NCI-H2029 (cell line): ENCODE measurements at places on chromosomes 2 and 18.

DNA sequence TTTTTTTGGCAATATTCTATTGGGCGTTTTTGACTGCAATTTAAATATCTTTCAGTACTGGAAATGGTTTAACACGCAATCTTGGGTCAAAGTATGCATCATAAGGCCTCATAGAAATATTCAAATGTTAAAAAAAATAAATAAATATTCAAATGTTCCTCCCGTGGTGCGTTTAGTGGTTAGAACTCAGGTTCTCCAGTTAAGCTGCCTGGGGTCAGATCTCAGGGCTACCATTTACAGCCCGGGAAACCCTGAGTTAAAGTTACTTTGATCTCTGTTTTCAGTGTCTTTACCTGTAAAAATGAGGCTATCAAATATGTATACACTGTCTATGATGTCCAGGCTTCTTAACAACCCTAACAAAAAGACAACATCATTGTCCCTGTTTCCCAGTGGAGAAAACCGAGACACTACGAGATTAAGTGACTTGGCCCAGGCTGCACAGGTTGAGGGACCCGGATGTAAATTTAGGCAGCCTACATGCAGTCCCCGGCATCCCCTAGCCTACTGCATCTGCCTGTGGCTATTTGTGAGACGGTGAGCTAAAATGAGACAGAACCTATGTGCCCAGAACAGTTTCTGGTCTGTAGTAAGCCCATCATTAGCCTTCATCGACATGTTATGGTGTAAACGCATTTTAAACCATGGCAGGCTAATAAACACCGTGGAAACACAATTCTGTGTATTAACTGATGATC, 1.7 kb downstream of the FHL2 start:
- DNase-seq, result no peak

- no peak for DNase-seq
These were observed 40.3 kb upstream of the YPEL5 start for GRCh38 chr2:30106543-30106942.

DNA sequence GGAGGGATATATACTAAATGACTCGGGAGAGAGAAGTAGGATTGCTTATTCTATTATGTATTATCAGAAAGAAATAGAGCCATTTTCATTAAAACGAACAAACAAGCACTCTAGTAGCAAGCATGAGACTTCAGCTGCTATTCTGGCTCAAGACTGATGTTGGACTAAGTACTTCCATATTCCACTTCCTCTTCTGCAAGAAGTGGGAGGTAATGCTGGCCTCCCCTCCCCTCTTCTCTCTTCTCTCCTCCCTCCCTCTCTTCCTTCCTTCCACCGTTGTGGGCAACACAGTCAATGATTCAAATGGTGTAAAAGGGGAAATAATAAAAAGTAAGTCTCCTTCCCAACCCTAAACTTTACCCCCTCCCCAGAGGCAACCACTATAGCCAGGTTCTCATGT, 62.6 kb downstream of the EMX1 start:
- DNase-seq, result no peak

DNA sequence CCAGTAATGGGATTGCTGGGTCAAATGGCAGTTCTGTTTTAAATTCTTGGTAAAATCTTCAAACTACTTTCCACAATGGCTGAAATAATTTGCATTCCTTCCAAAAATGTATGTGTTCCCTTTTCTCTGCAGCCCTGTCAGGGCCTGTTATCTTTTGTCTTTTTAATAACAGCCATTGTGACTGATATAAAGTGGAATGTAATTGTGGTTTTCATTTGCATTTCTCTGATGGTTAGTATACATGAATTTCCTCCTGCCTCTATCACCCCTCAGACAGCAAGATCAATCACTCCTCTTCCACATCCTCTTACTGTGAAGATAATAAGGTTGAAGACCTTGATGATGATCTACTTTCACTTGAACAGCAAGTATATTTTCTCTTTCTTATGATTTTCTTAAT, 304.8 kb upstream of the FSIP2 start:
- DNase-seq, result no peak

DNA sequence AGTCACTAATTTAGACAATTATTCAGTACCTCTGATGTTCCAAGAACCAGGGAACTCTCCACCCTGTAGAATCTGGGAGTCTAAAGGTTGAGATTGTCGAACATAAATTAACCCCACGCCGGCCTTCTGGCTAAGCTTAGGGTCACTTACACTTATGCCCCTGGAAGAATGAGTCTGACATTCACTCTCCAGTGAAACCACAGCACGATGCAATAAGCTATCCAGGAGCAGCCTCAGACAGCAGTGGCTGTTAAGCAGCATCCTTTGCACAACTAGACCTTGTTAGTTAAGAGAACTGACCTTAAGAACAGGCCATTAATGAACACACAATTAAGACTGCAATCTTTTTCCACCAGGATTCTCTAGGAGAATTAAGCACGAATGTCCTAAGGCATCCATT, 25.0 kb downstream of the SH3YL1 start:
- no peak for DNase-seq

DNA sequence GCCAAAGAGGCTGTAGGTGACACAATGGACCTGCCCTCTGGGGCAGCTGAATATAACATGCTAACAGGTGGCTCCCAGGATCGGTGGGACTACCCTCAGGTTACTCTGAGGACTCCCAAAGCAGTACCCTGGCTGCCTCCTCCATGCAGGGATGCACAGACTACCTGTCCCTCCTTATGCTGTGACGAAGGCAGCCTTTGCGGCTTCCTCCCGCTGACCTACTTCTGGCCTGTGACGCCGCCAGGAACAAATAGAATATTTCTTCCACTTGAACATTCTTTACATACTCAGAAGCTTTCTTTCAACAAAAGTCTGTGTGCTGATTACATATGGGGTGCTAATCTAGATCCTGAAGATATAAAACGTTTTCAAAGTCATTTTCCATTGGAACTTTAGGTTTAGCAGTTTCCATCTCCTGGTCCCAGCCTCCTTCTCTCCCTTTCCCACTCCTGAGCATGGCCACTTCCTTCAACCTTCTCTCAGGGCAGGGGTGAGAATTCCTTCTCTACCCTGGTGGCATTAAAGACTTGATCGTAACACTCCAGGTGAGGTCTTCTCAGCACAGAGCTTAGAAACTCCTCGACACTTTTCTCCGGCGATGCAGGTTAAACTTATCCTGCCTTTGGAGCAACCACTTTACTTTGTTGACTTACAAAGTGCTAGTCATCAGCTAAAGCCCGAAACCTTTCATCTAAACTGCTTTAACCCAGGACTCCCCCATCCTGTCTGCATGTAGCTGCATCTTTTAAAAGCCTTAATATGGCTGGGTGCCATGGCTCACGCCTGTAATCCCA, 58.9 kb upstream of the STK17B start:
- DNase-seq, result no peak

DNA sequence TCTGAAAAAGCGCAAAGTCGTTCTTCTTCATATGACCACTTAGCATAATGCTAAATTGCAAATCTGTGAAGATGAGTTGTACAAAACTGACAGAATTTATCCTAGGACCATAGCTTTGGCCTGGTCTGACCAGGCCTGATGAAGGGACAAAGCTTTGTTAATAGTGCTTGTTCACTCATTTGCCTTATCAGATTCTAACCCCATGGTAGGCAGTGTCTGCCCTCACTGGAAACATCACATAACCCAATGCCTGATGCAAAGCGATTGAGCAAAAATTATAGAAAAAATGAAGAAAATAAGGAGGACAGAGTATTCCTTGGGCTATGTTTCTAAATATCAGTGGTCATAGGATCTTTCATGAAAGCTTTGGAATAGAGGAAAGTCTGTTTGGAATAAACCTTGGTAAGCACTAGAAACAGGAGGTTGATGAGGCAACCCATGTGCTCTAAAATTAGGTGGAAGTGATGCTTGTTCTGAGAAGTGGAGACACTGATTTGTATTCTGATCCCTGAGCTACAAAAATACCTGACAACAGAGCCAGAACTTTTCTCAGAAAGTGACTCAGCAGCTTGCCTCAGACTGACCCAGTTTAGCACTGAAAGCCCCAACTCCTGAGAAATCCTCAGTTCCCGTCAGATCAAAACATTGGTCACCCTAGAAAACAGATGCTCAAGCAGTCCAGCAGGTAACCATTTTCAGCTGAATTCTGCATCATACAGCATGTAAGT, 131.4 kb upstream of the MAPRE2 start:
- no peak for DNase-seq

DNA sequence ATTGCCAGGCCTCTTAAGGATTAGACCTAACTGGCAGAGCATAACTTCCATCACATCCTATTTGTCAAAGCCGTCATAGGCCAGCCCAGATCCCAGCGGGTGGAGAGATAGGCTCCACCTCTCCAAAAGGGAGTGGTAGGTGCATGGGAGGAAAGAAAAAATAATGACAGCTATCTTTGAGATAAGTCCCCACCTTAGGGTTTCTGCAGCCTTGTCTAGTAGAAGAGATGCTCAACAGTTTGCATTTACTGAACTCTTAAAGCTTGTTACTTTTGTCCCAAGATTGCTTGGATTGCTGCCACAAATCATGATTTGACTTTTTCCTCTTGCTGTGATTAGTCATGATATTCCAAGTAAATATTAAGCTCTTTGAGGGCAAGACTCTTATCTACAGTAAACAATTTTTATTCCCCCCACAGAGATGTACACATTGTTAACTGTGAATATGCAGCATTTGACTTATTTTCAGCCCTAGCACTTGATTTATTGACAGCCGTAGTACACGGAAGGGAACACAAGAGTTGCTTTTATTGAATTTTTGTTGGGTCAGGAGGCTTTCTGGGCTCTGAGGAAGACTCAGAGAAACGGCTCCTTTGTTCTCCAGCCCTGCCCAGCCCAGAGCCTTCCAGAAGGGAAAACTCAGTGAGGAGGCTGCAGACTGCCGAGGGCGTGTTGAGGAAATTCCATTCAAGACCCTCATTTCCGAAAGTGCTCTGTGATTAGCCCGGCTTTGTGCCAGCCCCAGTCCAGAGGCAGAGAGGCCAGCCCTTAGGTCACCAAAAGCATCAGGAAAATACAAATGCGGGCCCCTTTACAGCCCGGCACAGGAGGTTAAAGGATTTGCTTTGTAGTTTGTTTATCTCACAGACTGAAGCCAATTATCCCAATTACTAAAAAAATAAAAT, 75.5 kb upstream of the ZNF532 start:
- no peak for DNase-seq

- DNase-seq, result no peak
These were observed 193.4 kb upstream of the HDAC4 start for GRCh38 chr2:239594019-239594771.

DNA sequence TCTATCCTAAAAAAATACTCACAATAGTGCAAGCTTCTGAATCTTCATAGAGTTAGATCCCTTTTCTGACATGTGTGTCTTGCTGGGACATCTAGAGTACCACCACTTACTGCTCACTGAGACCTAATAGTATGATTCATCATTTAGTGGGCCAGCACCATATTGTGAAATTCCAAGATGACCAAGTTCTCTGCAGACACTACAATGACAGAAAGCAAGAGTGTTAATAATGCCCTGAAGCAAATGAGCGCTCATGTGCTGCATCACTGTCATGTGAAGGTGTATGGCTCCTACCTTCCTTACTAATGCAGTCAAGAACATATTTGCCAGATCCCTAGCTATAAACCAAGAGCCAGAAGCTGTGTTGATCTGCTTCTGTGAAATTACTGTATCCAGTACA, 606.2 kb upstream of the NXPH2 start:
- DNase-seq, result no peak

DNA sequence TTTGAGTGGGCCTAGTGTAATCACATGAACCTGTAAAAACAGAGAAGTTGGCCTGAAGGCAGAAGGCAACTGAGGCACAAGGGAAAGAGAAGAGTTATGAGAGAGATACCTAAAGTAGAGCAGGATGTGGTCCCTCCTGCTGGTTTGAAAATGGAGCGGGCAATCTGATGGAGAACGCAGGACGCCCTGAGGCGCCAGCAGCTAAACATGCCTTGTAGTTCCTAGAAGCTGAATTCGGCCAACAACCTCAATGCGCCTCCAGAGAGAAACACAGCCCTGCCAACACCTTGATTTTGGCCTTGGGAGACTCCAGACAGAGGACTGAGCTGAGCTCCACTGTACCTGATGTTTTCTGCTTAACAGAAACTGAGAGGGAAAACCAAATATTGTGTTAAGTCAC, 469.9 kb downstream of the SOCS6 start:
- no peak for DNase-seq

DNA sequence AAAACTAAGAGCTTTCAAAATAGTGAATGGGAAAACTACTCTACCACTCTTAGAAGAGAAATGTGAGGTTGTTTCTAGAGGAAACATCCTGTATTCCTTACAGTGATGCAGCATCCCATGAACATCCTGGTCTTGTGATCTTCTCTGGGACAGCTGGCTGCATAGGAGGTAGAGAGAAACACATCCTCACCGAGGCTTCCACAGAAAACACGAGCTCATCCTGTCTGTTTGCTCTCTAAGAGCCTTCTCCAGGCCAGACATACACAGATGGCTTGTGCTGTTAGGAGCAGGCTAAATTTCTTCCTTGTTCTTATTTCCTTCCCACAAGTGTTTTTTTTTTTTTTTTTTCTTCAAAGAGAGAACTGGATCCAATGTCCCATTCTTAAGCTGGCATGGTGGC, 14.7 kb upstream of the FZD7 start:
- no peak for DNase-seq

- DNase-seq, result no peak
These were observed 60.1 kb downstream of the ITGB6 start for GRCh38 chr2:160139991-160140390.

DNA sequence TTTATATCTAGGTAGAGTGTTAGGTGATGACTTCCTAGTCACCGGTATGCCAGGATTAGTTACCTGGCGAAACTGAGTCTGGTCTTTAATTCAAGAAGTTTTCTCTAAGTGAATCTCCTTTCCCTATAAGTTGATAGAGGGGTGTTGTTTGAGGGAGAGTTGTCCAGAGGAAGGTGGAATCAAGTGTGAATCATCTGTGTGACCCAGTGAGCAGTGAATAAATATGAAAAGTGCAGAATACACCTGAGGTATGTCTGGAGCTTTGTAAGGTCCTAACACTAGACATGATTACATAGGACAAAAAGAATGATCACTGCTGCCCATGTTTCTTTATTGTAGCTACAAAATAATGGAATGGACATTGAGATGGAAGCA, 11.2 kb downstream of the POU3F3 start:
- DNase-seq, result no peak

- DNase-seq, result no peak
These were observed 73.1 kb downstream of the RTN4 start for GRCh38 chr2:54977149-54977548.

DNA sequence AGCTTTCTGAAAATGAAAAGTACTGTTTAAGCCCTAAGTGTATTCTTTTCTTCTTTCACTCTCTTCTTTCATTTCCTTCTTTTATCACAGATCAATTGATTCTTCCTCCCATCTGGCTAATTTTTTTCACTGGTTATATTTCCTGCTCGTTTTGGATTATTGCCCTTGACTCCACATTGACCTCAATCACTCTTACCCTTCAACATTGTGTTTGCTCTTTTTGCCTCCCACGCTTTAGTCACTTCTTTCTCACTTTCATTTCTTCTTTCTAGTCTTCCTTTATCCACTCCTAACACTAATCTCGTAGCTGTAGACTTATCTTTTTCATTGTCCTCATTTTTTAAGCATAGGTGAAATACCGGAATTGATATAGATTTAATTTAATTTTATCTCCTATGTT, 320.3 kb upstream of the VRK2 start:
- DNase-seq, result no peak

- DNase-seq, result no peak
These were observed 75.5 kb upstream of the CCDC68 start for GRCh38 chr18:55034742-55035141.
